Urinary bladder (tissue), 4 donors: ENCODE measurements at places on chromosomes 1 and 21. TPM values are rescaled to one million over a fixed set of nuclear protein-coding genes. Genes with fewer than 3 reads are reported as not detected.

DNA sequence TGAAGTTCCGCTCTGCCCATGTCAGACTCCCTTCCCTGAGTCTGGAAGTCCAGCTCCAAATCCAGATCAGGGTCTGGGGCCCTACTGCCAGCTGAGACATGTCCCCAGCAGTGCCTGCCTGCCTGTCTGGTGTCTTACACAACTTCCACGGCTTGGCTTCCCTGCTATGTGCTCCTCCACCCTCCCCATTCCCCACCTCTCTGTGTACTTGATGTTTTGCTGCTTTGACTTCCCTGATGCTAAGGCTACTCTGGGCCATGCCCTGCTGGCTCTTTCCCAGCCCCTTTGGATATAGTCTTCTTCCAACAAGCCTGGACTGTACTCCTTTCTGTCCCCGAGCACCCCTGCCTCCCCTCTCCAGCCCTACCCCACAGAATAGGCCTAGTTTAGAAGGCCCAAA is 7.3 kb downstream of the GJA5 start:
- DNase-seq = no peak

- no peak for DNase-seq
Observed at GRCh38 chr1:33426916-33427315, 4.0 kb downstream of the PHC2 start.

DNA sequence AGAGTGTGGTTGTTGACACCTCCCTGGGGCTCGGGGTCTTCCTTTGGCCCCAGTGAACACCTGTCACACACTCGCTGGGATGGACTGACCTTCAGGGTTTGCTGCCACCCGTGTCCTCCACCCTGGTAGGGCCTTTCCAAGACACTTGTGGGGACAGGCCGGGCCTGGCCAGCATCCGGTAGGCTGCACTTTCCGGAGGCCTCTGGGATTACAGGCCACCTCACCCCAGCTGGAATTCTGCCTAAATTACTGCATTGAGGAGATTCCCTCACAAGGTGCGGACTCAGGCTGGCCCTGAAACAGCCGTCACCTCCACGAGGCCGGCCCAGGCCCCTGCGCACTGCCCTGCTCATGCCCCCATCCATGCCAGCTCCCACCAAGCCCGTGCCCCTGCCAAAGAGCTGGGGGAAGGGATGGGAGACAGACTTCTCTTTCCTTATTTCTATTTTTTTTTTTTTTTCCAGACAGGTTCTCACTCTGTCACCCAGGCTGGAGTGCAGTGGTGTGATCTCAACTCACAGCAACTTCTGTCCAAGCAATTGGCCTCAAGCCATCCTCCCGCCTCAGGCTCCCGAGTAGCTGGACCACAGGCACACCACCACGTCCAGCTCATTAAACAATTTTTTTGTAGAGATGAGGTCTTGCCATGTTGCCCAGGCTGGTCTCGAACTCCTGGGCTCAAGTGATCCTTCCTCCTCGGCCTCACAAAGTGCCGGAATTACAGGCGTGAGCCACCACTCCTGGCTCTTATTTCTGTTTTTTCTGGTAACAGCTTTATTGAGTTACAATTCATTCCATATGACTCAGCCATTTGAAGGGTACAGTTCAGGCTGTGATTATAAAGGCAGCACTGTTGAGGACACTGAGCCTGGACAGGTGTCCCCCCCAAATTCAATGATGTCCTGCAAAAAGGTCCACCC is 11.3 kb downstream of the CSTB start:
- DNase-seq = no peak

DNA sequence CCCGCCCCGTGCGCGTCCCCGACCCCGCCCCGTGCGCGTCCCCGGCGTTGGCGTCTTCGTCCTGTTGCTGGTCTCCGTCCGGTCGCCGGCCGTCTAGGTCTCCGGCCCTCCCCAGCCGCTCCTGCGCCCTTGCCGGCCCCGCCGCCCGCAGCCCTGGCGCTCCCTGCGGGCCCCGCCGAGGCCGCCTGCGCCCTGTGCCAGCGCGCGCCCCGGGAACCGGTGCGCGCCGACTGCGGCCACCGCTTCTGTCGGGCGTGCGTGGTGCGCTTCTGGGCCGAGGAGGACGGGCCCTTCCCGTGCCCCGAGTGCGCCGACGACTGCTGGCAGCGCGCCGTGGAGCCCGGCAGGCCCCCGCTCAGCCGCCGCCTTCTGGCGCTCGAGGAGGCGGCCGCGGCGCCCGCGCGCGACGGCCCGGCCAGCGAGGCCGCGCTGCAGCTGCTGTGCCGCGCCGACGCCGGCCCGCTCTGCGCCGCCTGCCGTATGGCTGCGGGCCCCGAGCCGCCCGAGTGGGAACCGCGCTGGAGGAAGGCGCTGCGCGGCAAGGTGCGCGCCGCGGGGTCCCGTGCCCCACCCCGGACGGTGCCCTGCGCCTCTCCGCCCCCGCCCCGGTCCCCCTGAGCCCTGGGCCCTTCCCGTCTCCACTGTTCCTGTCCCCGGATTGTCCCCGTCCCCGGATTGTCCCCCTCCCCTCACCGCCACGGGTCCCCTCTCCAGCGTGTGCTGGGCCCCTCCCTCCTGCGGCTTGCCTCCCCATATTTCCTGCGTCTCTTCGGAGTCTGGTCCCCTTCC is at the start of gene RNF187:
TSS of gene RNF187 (plus strand) at position 47 of the 789 bp plus-strand sequence.
- no peak for DNase-seq

Gene TPM3
- 180 TPM for total RNA-seq
